ENCODE measurements at places on chromosomes 12 and 14.

GRCh38 chr14:21990116-21990515, 316.5 kb upstream of the OR4E1 start:
- DNase-seq, result no peak

DNA sequence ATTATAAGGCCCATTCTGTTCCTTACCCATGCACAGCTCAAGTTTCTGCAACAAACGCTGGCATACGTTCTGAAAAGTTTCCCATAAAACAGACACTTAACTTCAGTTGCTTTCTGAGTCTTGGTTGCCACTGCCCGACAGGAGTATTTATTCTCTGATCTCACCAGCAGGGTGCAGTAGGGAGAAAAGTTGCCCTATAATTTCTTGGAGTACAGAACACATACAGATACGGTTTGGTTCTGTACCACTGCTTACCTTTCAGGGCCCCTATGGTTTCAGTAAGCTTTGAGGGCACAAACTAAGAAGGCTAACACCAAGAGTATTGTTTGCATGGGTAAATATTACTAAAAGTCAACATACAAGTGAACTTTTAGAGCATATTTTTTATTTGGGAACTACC, 77.9 kb downstream of the SPATA7 start:
- no peak for DNase-seq

DNA sequence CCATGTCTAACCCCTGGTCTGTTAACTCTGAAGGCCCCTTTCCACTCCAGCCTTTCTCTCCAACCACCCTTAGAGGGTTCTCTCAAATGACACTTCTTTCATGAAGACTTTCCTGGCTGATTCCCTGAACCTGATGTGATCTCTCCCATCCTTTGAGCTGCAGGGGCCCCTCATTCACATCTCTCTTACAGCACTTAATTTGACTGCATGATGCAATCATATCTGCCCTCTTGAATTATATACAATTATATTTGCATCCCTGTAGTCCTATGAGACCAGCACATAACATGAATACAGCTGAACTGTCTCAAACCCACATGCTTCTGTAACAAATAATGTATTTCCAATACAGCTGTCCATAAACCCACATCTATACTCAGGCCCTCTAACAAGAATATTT, 56.4 kb downstream of the PPP2R5E start:
- no peak for DNase-seq

- DNase-seq, result no peak
Observed at GRCh38 chr12:58731096-58731495, 189.2 kb downstream of the LRIG3 start.

- DNase-seq, result no peak
Observed at GRCh38 chr14:100524933-100525243, 62.3 kb downstream of the BEGAIN start.

- no peak for DNase-seq
Observed at GRCh38 chr12:107670999-107671643, 14.5 kb upstream of the PWP1 start.

DNA sequence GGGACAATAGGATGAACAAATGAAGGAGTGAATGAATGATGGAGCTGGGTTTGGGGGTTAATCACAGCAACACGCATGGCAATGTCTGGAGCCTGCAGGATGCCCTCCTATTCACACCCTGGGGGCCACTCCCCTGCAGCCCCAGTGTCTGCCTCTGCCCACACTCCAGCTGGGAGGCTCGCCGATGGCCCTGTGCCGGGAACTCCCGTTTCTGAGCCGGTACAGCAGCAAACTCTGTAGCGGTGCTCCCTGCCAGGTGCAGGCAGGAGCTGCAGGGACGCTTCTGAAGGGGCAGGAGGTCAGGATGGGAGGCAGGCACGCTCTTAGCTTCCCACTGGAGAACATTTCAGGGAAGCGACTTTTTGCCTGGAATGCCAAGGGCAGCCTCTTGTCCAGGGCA, 55.4 kb upstream of the NCOR2 start:
- no peak for DNase-seq

GRCh38 chr12:14886271-14886670, 617 bp upstream of the MGP start:
- DNase-seq, result no peak

DNA sequence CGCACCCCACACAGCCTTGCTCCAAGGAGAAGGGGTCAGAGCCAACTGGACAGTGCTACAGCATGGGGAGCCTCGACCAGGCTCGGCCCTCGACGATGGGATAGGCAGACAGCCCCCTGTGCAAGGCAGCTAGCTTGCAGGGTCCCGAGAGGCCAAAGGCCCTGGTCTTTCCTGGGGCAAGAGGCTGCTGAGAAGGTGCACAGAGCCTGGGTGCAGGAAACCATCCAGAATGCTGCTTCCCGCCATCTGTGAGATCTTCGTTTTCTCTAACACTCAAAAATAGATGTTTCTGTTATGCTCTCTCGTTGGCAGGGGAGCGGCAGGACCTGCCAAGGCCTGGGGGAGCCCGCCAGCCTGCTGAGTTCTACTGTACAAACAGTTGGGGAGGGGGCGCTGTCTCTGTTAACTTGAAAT, 168.0 kb upstream of the RTL1 start:
- no peak for DNase-seq

GRCh38 chr12:22209422-22209821, 125.1 kb downstream of the ST8SIA1 start:
- no peak for DNase-seq

- DNase-seq, result no peak
Observed at GRCh38 chr12:54019091-54019811, 9.0 kb upstream of the HOXC6 start.

- DNase-seq, result no peak
Observed at GRCh38 chr14:49881350-49882001, 11.4 kb upstream of the ARF6 start.

GRCh38 chr14:32611752-32612151, 282.7 kb downstream of the AKAP6 start:
- DNase-seq, result no peak

- no peak for DNase-seq
Observed at GRCh38 chr12:8612629-8613028, at the start of gene AICDA. Gene AICDA (minus strand): TSS chr12:8612859. CDS start chr12:8612767, 92 bp downstream.

GRCh38 chr12:65765436-65765813, 58.9 kb upstream of the HMGA2 start:
- no peak for DNase-seq

DNA sequence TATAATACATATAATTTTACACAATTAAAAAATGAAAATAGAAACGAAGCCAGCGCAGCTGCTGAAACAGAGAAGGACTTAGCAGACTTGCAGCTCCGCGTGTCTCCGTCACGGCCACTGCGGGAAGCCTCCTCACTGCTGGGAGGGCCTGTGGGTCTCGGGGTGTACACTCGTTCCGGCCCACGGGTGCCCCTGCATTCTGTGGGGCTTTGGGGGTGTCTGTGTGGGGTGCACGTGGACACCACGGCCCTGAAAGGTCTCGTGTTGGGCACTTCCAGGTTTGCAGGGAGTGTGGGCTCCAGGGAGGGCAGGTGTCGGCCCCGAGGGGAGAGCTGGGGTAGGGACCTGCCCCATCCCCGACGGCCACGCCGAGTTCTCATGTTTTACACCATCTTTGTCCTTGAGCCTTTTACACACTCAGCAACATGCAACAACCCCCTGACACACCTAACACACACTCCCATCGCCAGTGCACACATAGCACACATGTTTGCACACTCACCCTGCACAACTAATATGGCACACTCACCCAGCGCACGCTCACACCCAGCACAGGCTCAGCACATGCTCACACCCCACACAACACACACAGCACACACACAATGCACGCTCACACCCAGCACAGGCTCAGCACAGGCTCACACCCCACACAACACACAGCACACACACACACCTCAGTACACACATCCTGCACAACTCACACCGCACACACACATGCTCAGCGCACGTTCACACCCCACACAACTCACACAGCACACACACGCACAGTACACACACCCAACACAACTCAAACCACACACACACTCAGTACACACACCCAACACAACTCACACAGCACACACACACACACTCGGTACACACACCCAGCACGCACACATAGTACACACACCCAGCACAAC, 36.6 kb downstream of the NOC4L start:
- no peak for DNase-seq

DNA sequence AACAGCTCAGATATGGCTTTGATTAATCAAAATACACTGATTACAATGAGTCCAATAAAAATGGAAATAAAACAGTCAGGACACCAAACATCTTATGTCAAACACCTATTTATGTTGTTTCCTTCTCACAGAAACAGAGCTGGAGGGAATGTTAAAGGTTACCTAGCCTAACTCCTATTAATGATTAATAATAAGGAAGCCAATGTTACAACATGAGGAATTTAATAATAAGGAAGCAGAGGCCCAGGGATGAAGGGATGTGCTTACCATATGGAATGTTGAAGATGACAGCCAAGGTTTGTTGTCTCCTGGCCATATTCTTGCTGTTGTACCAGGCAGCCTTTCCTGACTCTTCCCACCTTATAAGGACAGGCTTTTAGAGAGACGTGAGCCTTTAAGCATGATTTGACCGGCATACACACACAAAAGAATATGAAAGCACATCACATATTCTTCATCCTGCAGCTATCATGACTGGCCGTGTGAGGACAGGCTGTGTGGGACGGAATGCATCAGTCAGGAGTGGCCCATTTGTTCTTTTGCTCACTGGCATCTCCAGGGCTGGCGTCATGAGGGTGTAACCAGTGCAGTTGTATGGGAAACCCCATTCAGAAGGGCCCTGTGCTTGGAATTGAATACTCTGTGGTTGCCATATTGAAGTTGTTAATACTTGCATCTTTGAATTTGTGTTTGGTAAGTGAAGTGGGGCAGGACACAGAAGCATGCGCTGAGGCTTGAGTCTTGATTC, 3.1 kb upstream of the GPRC5D start:
- no peak for DNase-seq

- no peak for DNase-seq
Observed at GRCh38 chr12:86683568-86684304, 427.5 kb upstream of the MGAT4C start.

- no peak for DNase-seq
Observed at GRCh38 chr12:108305520-108305919, 33.6 kb downstream of the CMKLR1 start.

DNA sequence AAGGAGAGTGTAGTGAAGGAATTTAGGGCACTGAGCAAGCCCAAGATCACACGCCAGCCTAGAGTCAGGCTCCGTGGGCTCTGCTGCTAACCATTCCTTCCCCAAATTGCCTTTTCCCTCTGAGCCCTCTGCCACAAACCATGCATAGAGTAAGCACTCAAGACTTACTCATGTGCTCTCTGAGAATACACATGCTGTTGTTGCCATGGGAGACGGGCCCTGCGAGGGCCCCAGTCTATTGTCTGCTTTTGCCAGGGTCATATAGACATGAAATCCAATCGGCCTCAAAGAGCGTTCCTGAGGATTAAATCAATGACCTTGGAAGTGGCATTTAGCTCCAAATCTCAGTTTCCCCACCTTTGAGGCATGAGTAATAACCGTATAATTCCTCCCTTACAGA, 48.7 kb upstream of the WSCD2 start:
- DNase-seq, result no peak

GRCh38 chr12:109147954-109148353, 31.6 kb downstream of the ACACB start:
- no peak for DNase-seq

DNA sequence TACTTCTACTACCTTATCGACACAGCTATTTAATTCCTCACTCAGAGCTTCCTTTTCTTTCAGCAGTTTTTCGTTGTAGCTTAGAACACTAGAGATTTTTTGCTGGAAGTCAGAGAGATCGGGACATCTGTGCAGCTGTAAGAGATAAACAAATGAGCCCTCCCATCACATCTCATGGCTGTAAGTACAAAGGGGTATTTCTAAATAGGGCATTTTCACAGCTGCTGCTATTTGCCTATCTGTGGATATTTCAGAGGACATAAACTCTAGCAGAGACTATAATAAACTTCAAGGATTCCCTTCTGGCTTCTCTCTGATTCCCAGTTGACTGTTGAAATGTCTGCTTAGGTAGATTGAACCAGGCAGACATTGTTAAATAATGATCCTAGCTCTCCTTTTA, 76.1 kb upstream of the SAV1 start:
- no peak for DNase-seq

GRCh38 chr14:94366146-94366915, 22.1 kb downstream of the SERPINA1 start:
- no peak for DNase-seq

- DNase-seq, result no peak
Observed at GRCh38 chr12:96617178-96617577, 127.8 kb downstream of the CFAP54 start.

GRCh38 chr14:33480071-33480886, 470.6 kb downstream of the EGLN3 start:
- DNase-seq, result no peak

- DNase-seq, result no peak
Observed at GRCh38 chr12:87809916-87810315, 219.3 kb downstream of the C12orf50 start.

- no peak for DNase-seq
Observed at GRCh38 chr14:100914597-100915021, 11.1 kb upstream of the RTL1 start.

GRCh38 chr12:100793182-100793581, 1.4 kb upstream of the ANO4 start:
- DNase-seq, result no peak

DNA sequence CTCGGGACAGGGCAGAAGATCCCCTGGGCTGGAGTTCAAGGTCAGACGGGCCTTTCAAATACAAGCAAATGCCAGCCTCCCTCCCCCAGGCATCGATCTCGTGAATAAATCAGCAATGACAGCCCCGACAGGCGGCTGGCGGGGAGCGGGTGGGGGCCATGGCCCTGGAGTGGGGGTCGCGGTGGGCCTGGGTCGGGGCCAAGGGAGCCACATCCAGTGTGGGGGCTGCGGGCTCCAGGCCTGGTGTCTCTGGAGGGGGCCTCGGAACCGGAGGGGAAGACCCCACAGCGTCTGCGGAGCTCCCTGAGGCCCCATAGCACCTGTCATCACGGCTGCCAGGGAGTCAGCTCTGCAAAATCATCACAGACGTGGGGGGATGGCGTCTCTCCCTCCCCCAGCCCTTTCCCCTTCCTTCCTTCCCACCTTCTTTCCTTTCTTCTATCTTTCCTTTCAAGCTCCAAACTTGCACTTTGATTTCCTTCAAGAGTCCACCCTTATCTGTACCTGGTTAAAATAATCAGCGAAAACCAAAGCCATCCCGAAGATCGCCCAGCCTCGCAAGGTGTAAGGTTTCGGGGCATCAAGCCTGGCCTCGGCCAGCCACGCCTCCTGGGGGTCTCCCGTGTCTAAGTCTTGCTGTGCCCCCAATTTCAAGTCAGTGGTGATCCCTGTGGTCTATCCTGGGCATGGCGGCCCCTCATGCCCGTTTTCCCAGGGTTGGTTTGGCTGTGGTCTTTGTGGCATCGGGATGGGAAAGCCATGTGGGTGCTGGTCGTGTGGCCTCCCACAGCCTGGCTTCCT, 92.1 kb downstream of the NOC4L start:
- DNase-seq, result no peak

DNA sequence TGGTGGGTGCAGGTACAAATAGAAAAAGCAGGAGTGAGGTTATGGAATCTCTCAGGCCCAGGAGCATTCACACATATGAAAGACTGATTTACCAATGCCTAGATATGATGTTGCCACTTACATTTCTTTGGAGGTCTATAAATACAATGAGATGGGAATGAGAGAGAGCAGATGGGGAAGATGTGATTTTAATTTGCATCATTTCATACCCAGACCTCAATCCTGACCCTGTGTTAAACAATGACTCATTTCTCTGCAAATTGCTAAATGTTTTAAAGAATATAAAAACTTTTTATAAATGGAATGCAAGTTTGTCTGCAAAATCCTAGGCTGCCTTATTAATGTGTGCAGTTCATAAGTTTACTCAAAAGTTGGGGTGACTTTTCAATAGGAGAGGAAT, 38.6 kb upstream of the GNG2 start:
- DNase-seq, result no peak

- no peak for DNase-seq
Observed at GRCh38 chr12:116455540-116456329, 103.4 kb upstream of the MAP1LC3B2 start.

- DNase-seq, result no peak
Observed at GRCh38 chr14:68248481-68249255, 429.1 kb downstream of the RAD51B start.
